Stimulated activated CD4-positive, alpha-beta T cell treated with anti-CD3 and anti-CD28 coated beads, Interleukin-2, amount 100 ng/mL, for 4 hours (primary cell): ENCODE measurements at places on chromosomes 6 and 20.

- DNase-seq: no peak
These were observed 1176.0 kb upstream of the GJE1 start for GRCh38 chr6:140956571-140957369.

- DNase-seq: no peak
These were observed 200.9 kb upstream of the RNF24 start for GRCh38 chr20:4216142-4216735.

DNA sequence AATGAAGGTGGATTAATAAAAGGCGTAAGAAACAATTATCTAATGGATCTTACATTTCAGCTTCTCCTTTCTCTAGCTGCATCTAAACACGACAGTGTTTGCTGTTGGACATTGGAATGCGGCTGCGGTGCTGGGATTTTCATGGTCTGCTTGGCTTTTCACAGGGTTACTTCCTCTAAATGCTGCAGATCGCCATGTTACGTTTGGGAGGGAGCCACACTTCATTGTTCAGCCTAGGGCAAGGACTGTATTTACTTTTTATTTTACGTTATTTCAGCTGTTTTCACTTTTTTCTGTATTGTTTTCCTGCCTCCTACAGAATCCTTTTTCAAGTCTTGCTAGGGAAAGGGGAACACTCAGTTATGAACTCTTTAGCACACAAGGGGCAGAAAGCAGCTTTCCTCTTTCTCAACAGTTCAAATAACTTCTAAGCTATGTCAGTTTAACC lies 97.9 kb upstream of the MTHFD1L start:
- DNase-seq: no peak

DNA sequence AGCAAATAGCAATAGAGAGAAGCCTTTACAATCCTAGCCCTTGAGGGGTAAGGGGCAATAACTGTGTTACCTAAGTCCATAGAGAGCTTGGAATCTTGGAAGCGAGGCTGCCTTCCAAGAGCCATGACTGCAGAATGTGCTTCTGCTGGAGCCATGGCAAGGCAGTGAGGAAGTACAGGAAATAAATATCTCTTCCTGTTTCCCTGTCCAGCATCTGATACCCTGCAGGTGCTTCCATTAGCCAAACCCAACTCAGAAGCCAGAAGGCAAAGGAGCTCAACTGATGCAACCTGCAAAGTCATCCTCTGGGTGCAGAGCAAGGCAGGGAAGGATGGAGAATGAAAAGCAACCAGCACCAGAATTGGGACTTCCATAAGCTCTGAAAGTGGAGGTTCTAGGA lies 41.0 kb upstream of the KLHL31 start:
- no peak for DNase-seq

GRCh38 chr20:62021793-62022385 lies 43.8 kb downstream of the TAF4 start:
- DNase-seq: no peak

- DNase-seq: no peak
These were observed 3.4 kb upstream of the CTSZ start for GRCh38 chr20:59010321-59010994.

DNA sequence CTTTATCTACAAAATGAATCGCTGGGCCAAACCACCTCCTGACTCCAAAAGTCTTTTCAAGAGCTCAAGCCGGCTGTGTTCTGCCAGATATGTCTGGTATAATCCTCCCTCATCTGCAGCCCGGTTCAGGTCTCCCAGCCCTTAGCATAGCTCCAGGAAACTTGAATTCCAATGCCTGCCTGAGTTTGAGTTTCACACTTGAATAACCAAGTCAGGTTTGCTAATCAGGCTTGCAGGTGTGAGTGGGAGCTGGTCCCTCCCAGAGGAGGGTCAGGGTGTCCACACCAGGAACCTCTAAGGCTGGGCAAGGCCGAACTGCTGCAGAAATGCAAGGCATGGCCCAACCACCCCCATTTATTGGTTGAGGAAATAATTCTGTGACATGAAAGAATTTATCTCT lies 96.6 kb downstream of the TMEM242 start:
- DNase-seq: no peak

GRCh38 chr6:135909737-135910387 lies 58.4 kb downstream of the PDE7B start:
- peak; percentile 28 for DNase-seq

DNA sequence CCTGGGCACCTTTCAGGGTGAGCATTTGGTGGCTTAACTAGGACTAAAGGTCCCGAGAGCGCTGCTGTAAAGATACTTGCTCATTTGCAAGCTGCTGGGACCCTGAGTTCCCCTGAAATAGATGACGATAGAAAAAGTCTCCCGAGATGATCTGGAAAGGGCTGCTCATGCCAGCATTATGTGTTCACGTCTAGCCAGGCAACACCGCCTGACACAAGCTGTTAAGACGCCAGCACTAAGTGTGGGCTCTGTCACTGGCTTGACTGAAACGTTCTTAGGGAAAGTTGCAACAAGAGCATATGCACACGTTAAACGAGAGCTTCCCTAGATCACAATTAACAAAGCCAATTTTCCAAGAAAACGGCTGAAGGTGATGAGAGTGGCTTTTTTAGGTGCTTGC lies 113.7 kb downstream of the SLC23A2 start:
- no peak for DNase-seq

GRCh38 chr20:4247898-4248858 lies 232.8 kb upstream of the RNF24 start:
- no peak for DNase-seq

DNA sequence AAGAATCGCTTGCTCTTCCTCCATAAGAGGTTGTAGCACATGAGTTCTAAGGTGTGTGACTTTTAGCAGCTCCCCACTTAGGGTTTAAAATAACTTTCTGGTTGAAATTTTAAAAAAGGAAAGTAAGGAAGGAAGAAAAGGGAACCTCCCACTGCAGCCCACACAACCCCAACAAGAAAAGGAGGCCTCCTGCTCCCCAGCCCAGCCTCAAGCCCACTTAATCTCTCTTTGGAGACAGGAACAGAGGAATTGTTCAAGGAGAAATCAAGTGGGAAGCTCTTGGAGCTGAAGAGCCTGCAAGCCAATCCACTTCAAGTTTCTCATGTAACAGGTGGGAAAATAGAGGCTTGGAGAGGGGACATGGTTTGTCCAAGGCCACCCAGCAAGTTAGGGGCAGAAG lies 39.1 kb upstream of the PREX1 start:
- no peak for DNase-seq

GRCh38 chr6:158411998-158412397 lies 99.7 kb downstream of the TULP4 start:
- DNase-seq: no peak
